ENCODE measurements at places on chromosomes 5 and 9.

DNA sequence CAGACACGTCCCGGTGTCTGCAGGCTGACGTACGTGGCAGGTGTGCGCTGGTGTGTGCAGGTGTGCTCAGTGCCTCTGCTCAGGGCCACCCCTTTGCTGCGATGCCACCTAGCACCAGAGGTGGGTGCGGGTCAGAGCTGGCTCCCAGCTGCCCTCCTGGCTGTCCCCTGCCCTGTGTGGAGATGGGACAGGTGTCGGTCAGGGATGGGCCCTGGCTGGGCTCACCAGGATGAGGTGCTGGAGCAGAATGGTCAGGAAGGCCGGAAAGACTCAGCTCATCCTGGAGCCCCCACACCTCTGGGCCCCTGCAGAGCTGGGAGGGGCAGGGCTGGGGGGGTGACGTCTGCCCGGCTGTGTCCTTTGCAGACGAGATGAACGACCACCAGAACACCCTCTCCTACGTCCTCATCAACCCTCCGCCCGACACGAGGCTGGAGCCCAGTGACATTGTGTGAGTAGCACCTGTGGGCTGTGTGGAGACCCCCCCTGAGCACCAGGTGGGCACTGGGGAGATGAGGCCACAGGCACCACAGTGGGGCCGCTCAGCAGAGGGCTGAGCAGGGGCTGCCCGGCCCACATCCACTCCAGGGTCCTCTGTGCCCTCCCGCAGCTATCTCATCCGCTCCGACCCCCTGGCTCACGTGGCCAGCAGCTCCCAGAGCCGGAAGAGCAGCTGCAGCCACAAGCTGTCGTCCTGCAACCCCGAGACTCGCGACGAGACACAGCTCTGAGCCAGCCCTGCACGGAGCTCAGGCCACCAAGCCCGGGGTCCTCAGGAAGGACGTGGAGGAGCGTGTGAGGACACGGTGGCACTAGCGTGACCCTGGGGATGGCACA is 89.7 kb downstream of the KCNT1 start:
- DNase-seq: no peak

GRCh38 chr9:102986425-102986824 is 8.7 kb upstream of the CYLC2 start:
- no peak for DNase-seq

GRCh38 chr9:99326917-99327189 is 104.8 kb downstream of the SEC61B start:
- no peak for DNase-seq

GRCh38 chr9:68560071-68560844 is 19.6 kb upstream of the TMEM252 start:
- peak; percentile 18 for DNase-seq

DNA sequence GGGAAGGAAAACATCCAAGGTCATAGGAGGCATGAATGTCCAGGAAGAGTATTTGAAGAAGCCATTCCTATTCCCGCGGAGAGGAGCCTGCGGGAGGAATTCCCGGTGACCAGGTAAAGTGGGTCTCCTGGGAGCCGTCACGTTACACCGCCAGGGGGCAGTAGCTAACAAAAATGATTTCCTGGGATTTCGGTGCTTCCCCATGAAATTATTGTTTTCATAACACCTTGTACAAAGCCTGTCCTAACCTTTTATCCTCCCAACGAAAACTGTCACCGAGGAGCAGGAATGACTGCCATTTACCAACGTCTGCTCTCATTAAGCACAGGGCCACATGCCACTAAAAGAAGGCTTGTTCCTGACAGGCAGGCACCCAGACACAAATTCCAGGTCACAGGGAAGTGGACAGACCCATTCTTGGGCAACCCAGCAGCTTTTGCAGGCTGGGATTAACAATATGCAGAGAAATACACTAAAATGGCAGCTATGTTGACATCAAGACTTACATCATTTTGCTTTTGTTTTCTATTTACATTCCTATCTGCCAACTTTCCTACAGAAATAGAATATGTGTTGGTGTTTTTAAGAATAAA is 41.2 kb upstream of the CTSL start:
- no peak for DNase-seq

DNA sequence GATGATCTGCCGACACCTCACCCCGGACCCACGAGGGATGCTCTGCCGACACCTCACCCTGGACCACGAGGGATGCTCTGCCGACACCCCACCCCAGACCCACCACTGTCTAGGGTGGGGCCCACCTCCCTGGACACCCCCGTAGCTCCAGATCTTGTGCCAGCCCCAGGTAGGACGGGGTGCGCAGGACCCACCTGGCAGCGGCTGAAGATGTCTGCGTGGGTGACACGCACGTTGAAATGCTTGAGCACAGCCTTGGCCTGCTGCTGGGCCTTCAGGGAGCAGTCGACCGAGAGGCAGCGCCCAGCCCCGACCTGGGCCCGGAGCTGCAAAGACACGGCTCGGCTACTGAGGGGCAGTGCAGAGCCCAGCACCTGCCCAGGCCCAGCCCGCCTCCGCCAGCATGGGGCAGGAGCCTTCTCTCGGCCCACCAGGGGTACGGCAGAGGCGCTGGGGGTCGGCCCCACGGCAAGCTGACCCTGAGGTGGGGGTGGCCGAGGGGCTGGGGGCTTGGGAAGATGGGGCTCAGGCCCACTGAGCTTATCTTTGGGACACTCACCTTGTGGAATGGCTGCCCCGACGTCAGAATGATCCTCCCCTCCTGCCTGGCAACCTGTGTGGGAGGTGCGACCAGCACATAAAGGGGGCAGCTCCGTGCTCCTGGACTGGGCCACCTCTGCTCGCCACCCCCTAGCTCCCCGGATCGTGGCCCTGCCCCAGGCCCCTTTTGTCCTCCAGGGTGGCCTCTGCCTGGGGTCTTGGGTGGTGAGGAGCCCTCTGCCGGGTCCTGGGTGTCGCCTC is 21.7 kb upstream of the NRARP start:
- no peak for DNase-seq

DNA sequence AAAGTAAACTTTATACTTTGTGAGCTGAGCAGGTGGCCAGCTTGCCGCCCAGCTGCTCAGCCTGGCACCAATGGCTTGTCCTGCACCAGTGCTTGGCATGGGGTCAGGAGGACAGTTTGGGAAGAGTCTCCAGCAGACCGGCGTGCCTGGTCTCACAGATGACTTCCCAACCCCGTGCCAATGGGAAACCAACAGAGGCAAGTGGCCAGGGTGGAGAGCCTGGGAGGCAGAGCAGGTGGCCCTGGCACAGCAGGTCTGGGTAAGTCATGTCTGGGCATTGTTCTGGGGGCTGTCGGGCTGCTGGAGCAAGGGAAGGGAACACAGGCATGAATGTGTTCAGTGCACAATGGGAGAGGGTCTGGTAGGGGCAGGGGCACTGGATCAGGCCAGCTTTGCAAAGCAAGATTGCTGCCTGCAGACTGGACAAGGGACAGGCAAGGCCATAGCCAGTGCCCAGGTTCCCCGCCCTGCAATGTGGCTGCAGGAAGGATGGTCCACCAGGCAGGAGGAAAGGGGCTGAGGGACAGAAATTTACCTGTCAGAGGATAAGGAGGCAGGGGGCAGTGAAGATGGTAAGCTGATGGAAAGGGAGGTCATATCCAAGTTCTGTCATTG is 76.2 kb upstream of the ALDH1B1 start:
- DNase-seq: no peak

GRCh38 chr5:676699-677076 is 16.5 kb downstream of the TPPP start:
- no peak for DNase-seq

- no peak for DNase-seq
Measured at GRCh38 chr5:72408603-72409002, 88.4 kb downstream of the PTCD2 start.

DNA sequence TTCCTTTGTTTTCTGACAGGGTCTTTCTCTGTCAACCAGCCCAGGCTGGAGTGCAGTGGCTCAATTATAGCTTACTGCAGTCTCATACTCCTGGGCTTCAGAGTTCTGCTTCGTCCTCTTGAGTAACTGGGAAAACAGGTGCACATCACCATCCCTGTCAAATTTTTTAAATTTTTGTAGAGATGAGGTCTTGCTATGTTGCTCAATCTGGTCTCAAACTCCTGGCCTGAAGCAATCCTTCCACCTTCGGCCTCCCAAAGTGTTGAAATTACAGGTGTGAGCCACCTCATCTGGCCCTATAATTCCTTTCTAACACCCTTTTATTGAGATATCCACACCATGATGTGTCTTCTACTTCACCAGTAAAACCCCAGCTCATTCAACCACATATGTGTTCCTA is 341.6 kb upstream of the PCSK5 start:
- DNase-seq: no peak

DNA sequence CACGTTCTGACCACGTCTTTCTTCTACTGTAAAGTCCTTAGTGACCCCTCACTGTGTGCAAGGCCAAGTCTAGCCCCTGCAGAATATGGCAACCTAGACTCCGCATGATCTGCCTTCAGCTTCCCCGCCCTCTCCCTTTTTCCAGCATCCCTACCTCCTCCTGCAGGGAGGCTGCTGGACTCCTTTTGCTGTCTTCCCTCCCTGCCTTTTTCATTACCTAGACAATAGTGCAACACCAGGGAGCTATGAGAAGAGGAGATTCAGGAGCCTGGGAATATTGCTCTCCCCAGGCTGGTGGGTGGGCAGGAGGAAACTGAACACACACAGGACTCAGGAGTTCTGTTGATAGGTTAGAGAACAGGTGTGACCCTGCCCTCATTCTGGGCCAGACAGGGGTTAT is 33.1 kb upstream of the LARP1 start:
- no peak for DNase-seq

DNA sequence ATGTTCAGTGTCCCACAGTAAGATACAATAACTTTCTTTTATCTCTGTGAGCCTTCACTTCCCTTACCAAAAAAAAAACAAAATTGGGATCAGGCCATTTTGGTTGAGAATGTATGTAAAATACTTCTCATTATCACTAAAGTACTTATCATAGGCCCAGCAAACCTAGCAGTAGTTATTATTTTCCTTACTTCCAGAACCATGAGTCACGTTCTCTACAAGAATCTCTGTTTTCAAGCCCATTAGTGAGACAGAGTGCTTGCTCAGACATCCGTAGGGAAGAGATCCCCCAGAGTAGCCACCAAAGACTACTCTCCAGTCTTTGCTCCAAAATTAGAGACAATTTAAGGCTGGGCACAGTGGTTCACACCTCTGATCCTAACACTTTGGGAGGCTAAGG is 103.9 kb upstream of the NR5A1 start:
- no peak for DNase-seq

DNA sequence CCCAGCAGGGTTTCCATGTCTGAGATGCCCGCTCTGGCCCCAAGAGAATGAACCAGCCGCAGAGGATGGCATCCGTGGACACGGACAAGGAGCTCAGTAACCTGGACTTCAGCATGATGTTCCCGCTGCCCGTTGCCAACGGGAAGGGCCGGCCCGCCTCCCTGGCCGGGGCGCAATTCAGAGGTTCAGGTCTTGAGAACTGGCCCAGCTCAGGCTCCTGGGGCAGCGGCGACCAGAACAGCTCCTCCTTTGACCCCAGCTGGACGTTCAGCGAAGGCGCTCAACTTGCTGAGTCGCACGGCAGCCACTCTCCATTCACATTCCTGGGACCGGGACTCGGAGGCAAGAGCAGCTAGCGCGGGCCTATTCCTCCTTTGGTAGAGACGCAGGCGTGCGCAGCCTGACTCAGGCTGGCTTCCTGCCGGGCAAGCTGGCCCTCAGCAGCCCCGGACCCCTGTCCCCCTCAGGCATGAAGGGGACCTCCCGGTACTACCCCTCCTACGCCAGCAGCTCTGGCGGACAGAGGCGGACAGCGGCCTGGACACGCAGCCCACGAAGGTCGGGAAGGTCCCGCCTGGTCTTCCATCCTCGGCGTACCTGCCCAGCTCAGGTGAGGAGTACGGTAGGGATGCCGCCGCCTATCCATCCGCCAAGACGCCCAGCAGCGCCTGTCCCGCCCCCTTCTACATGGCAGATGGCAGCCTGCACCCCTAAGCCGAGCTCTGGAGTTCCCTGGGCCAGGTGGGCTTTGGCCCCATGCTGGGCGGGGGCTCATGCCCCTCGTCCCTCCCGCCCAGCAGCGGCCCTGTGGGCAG is 74.4 kb downstream of the INSL6 start:
- DNase-seq: no peak

DNA sequence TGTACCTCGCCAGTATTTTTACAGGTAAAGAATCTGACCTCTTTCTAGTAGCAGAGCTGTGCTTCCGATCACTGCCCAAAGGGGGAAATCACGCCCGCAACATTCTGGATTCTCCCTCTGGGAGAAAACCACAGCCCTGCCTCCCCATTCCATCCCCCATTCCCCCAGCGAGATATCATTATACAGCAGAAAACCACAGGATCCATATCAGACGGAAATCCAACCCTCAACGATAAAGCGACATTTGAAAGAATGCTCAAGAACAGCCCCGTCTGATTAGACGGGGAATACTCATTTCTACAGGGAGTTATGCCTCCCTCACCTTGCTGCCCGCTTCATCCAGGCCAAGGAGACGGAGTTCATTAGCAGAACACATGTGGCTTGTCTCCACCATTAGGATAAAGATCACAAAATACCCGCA is 172.8 kb downstream of the COL23A1 start:
- no peak for DNase-seq

- DNase-seq: no peak
Measured at GRCh38 chr5:82325996-82326395, 47.8 kb upstream of the RPS23 start.

DNA sequence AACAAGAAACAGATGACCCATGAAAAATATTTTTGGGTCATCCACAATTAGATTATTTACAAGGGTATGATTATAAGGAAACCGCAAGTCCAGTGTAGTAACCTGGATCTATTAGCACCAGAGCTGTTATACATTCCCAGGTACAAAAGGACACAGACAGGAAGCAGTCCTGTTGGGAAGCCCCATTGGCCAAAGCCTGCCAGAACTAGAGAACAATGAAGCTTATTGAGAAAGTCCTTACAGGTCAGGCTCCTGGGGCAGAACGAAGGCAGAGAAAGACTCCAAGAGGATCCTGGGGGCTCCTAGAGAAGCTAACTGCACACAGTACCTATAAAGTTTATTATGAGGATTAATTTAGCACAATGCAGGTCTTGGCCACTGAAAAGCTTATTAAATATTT is 169.9 kb downstream of the PARP8 start:
- DNase-seq: no peak

DNA sequence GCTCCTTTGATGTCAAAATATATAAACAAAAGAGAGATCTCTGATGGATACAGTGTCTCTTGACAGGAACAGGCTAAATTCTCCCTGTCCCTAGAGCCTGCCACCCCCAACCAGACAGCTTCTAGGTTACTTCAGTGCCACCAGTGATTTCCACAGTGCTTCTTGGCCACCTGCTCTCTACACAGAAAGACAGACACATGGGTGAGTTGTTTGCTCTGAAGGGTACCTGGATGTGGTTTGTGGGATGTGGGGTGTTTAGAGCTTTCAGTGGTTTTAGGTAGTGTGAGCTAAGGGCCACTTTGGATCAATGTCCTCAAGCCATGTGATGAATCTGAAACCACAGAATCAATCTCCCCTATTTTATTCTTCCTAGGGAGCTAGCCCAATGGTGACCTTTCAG is 125.4 kb downstream of the ANKRD18B start:
- DNase-seq: no peak
